HTR-8/SVneo (cell line): ENCODE measurements at places on chromosomes 13 and 19.

DNA sequence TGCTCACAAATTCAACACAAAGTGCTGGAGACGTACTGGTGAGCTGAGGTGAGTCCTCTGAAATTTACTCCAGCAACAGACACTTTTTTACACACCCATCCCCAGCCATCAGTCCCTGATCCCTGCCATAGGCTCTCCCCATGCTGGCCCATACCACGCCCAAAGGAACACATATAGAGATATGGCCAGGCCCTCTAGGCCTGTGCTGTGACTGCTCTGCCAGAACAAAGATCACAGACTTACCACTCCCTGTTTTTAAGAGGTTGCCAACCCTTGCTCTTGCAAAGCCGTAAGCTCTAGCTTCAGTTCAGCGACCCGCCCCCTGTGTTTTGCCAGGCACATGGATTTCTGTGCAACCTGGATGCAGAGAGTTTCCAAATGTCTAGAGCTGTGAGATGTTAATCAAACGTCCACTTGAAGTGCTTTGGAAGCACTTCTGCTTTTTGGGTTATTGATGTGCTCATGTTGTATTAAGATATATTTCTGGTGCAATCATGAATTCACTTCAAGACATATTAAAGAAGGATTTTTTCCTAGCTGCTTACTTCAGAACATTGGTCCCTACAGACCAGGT is 59.7 kb downstream of the DLEU7 start:
- DNase-seq = no peak

DNA sequence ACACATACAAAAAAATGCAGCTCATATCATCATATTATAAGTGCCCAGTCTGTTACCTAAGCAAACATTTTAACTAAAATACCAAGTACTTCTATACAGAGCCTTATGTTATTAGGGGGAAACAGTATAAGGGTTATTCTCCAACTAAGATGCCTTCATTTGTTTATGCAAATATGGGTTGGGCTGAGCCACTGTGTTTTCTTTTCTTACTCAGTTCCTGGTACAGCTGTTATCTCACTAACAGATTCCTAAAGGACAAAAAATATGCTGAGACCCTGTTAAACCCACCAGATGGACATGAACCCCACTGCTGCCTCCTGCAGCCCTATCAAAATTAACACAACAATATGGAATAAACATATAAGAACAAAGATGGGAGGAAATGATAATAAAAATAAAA is 34.5 kb upstream of the SMAD9 start:
- no peak for DNase-seq

- DNase-seq = no peak
These were observed 177.9 kb downstream of the KATNAL1 start for GRCh38 chr13:30129411-30129810.

GRCh38 chr19:10086591-10087192 is 575 bp downstream of the SHFL start:
- DNase-seq = no peak

DNA sequence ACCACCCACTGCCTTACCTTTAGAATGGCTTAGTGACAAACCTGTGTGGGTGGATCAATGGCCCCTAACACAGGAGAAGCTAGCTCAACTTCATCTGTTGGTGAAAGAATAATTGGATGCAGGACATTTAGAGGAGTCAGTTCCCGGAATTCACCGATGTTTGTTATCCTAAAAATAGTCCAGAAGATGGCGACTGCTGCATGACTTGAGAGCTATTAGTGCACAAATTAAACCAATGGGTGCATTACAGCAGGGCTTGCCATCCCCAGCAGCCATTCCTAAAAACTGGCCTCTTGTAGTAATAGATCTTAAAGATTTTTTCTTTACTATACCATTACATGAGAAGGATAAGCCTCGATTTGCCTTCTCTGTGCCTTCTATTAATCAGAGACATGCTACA is 46.8 kb upstream of the ZNF726 start:
- DNase-seq = no peak

- DNase-seq = no peak
These were observed 11.6 kb upstream of the ISYNA1 start for GRCh38 chr19:18449552-18449951.

GRCh38 chr19:30222992-30223865 is 149.0 kb upstream of the ZNF536 start:
- DNase-seq = no peak

- DNase-seq = peak; percentile 94
These were observed at the start of gene MAP2K2 for GRCh38 chr19:4123615-4124568. TSS of gene MAP2K2 (minus strand) at chr19:4124122. CDS start at chr19:4123875, 247 bp downstream.

- no peak for DNase-seq
These were observed 64.5 kb upstream of the MED4 start for GRCh38 chr13:48159401-48159800.

GRCh38 chr13:93951108-93951507 is 528.4 kb downstream of the DCT start:
- no peak for DNase-seq

GRCh38 chr13:109760402-109760801 is 26.0 kb downstream of the IRS2 start:
- DNase-seq = no peak

DNA sequence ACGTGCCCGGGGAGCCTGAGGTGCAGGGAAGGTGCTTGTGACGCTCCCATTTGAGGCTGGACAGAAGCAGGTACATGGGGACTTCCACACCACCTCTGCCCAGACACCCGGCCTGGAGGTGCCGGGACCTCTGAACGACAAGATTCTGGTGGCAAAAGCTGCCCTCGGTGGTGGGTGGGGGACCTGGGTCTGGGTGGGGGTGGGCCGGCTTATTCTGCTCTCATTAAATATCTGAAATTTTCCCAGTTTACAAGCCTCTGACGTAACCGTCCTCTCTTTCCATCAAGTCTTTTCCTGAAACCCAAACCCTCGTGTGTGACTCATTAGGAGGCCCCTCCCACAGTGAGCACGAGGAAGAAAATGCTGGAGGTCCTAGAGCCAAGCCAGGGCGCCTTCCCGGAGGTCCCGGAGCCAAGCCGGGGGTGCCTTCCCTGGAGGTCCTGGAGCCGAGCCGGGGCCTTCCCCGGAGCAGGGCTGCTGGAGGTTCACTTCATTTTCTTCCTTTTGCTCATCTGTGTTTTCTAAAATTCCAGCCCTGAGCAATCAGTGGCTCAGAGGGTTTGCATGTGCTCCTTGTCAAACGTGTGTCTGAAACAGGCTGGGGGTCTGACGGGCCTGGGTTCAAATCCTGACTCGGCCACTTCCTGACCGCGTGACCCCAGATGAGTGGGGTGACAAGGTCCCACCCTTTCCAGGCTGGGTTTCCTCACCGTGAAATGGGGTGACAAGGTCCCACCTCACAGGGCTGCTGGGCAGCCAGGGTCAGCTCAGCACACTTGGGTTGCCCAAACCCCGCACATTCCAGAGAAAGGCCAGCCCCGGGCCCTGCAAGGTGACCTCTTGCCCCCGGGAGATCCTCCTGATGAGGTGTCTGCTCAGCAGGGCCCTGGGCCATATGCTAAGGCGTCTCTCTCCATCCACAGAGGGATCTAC is 10.0 kb downstream of the CFD start:
- peak; percentile 82 for DNase-seq

DNA sequence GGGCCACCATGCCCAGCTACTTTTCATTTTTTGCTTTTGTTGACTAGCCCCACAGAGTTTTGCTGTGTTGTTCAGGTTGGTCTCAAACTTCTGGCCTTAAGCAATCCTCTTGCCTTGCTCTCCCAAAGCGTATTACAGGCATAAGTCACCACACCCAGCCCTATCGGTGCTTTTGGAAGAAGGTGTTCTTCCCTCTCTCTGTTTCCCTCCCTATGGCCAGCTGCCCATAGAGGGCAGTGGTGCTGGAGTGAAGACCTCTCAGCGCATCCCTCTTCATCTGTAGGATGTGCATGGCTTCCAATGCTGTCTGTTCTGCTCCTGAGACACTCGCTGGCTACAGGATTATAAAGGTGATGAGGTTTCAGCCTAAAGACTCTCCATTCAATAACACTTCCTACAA is 1.3 kb upstream of the CD22 start:
- DNase-seq = no peak
